ENCODE measurements at places on chromosomes 6 and 20. TPM values are rescaled to one million over a fixed set of nuclear protein-coding genes. Genes with fewer than 3 reads are reported as not detected.

CNPY3 gene
- 60.8 TPM for polyA plus RNA-seq

SLC35D3 gene
- polyA plus RNA-seq = 0.12 TPM

TMEM170B gene
- 9.2 TPM for polyA plus RNA-seq

DNA sequence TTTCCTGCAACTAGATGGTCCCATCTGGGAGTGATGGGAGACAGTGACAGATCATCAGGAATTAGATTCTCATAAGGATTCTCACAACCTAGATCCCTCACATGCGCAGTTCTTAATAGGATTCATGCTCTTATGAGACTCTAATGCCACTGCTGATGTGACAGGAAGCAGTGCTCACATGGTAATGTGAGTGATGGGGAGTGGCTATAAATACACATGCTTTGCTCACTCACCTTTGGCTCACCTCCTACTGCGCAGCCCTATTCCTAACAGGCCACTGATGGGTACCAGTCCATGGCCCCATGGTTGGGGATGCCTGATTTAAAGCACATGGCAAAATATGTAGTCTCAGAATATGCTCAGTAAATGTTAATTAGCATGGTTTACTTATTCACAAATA, 80.6 kb upstream of the MBOAT1 start:
- DNase-seq = no peak

GRCh38 chr6:53446151-53446550, 97.4 kb upstream of the ELOVL5 start:
- DNase-seq = no peak

DNA sequence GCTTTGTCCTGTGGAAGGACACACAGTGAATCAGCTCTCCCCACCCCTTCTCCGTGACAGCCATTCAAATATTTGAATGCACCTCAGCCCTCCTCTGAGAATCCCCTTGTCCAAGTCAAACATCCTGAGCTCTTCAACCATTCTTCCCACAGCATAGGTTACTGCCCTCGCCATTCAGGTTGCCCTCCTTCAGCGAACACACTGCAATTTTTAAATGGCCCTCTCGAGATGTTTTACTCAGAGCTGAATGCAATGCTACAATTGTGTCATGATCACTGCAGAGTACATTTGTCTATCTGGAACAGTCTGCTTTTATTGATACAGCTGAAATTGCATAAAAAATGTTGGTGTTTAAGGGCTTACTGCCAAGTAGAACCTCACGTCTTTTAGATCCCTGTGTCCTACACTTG, 48.9 kb downstream of the SLC2A12 start:
- DNase-seq = no peak

- no peak for DNase-seq
Observed at GRCh38 chr6:79246891-79247290, 12.4 kb upstream of the HMGN3 start.

DNA sequence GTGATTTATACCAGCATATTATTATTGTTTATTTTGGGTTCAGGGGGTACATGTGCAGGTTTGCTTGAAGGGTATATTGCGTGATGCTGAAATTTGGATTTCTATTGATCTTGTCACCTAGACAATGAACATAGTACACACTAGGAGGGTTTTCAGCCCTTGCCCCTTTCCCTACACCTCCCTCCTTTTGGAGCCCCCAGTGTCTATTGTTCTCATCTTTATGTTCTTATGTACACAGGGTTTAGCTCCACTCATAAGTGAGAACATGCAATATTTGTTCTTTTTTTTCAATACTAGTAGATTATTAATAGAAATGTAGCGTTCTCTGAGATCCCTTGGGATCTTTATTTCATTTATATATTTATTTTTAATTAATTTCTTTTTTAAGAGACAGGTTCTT, 79.2 kb upstream of the MRAP2 start:
- no peak for DNase-seq

DNA sequence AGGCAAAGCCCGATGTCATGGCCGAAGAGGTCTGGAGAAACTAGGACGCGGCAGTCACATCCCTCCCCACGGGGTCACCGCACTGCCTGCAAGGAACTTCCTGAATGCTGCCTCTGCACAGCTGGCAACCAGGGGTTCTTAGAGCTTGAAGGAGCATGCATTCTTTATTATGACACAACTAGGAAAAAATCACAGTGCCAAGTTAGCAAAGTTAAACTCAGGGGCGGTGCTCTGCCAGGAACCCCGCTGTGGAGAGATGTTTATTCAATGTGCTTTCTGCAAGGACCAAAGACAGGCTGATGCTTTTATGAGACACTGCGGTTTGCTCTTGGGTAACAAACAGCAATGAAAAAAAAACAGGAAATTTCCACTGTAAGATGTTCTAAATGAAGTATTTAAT, 287.3 kb upstream of the FOXQ1 start:
- DNase-seq = no peak
